Urothelium cell line (cell line): ENCODE measurements at places on chromosomes 6 and 20.

DNA sequence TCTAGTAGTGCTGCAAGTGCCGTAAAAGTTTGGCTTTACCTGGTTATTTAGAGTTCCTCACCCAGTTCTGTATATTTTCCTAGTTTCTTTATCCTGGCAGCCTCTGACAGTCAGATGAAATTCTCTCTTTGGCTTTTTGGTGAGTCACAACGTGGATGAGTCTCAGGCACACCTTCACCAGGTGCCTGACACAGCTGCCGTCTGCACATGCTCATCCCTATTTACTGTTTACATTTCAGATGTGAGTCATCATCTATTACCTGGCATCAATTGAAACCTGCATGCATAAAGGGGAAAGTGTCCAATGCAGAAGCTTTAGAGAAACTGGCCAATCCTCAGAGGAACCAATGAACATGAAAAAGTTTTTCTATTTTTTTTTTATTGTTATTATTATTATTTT lies 33.3 kb upstream of the ADGRF4 start:
- peak; percentile 35 for DNase-seq

- no peak for DNase-seq
Measured at GRCh38 chr6:158807515-158808441, 11.4 kb downstream of the EZR start.

GRCh38 chr6:37056439-37057127 lies 51.1 kb downstream of the FGD2 start:
- DNase-seq: peak; percentile 55

DNA sequence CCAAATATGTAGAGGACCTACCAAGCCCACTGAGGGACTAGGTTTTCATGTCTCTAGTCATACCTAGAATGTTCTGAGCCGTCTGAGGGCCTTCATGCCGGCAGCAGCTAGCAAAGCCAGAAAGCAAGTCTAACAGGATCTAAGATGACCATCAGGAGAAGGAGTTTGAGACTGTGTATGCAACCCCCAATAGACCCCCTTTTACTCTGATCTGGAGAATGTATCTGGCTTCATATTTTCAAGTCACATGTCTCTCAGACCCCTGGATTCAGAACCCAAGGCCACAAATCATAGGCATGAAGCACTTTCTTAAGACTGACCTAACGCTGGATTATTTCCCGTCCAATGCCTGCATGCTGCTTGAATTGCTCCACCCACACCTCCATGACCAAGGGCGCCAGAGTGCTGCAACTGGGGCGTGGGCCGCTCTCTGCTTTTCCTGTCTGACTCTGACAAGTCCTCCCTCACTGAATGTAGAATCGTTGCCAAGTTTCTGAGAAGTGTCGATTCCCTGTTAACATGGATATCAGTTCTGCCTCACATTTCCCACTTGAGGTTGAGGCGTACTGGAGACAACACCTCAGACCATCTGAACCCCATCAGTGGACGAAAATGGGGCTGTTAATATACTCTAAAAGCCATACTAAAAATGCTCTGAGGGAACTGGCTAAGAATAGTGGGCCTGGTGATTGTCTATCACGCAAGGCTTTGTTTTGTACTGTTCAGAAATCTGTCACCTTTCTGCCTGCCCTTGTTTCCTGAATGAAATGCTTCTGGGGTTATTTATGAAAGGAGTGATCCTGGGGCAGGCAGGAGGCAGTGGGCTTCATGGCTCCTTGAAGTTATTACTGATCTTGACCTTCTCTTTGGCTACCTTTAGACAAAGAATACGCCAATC lies 23.9 kb upstream of the ASXL1 start:
- no peak for DNase-seq

DNA sequence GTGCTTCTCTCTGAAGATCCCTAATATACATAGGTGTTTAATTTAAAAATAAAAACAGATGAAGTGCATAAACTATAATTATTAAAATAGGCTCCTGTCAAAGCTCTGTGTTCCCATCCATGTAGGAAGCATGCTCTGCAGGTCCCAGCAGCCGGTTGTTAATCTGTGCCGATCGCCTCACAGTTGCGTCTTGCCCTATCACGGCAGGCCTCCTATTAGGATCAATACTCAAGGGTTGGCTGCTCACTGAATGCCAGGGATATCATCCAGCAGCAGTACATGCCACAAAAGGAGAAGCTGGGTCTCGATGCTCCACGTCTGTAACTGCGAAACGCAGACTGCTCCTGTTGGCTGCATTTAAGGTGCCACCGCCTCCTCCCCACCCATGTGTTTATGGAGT lies 369.8 kb downstream of the CDH4 start:
- no peak for DNase-seq

GRCh38 chr6:13141387-13141786 lies 186.9 kb downstream of the TBC1D7 start:
- DNase-seq: no peak
